ENCODE measurements at places on chromosomes 13 and 19. TPM values are rescaled to one million over a fixed set of nuclear protein-coding genes. Genes with fewer than 3 reads are reported as not detected.

Gene CAMSAP3
- polyA plus RNA-seq: not detected

Gene SPACA4
- not detected for polyA plus RNA-seq

Gene MCEMP1
- polyA plus RNA-seq: not detected

Gene PRR22
- polyA plus RNA-seq: not detected

Gene GRK1
- not detected for polyA plus RNA-seq

Gene ZNF439
- polyA plus RNA-seq: 5.6 TPM

Gene MTIF3
- 85.6 TPM for polyA plus RNA-seq

Gene BEST2
- not detected for polyA plus RNA-seq

Gene KATNAL1
- polyA plus RNA-seq: 4.8 TPM

Gene IGFL2
- polyA plus RNA-seq: not detected

Gene ZNF724
- 1.9 TPM for polyA plus RNA-seq

DNA sequence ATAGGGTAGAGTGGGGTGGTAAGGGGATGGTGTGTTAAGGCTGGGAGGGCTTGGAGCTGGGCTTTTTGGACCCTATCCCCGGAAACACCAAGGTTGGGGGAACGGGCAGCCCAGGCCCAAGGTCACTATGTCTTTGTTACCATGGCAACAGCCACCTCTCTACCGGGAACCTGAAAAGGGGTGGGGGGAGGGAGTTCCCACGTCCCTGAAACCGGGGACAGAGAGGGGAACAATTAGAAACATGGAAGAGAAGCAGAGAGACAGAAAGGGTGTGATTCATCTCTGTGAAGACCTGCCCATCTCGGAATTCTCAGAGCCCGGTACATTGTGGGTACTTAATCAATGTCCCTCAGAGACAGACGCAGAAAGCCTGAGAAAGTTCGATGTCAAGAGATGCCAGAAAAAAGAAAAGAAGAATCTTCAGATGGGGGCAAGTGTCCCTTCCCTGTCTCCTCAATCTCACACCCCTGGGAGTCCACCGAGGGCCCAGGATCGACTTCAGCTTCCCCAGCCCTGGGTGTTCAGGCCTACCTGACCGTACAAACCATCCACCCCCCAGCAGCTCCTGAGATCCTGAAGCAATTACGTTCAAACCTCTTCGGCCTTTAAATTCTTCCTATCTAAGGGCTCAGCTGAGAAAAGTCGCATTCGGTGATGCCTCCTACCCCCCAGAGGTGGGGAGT, 6.8 kb upstream of the LRFN1 start:
- no peak for DNase-seq

DNA sequence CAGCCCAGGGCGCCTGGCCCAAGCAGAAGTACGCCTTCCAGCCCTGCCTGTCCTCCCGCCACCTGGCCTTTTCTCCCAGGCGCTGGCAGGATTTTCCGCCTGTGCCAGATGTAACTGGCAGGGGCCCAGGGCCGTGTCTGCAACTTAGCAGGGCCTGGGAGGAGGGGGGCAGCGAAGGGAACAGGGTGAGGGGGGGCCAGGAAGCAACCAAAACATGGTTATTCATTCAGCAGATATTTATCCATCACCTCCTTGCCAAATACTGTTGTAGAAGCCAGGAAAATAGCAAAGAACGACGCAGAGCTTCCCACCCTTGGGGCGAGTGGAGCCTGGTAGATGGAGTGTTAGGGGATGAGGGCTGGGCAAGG, 5.6 kb downstream of the TLE6 start:
- no peak for DNase-seq

- no peak for DNase-seq
These were observed 46.5 kb upstream of the RCBTB2 start for GRCh38 chr13:48579165-48579918.

- no peak for DNase-seq
These were observed 246.1 kb downstream of the DCT start for GRCh38 chr13:94233401-94233800.

DNA sequence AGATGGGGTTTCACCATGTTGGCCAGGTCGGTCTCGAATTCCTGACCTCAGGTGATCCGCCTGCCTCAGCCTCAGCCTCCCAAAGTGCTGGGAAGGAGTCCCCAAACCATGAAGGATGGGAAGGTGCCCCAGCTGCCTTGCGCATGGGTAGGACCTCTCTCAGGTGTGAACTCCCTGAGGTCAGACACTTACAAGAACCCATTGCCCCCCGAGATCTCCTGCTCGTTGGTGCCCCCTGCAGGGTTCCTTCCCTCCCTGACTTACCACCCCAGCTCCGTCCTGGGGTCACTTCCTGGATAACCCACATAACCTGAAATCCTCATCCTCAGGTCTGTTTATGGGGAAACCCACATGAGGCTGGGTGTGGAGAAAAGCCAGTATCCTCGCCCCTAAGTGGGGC, 41.7 kb downstream of the UNC13A start:
- DNase-seq: no peak

- no peak for DNase-seq
These were observed 402.5 kb upstream of the HTR2A start for GRCh38 chr13:47299304-47299703.

- no peak for DNase-seq
These were observed 290.7 kb downstream of the SPRY2 start for GRCh38 chr13:80050252-80050651.

GRCh38 chr13:70128098-70128497, 19.8 kb upstream of the KLHL1 start:
- no peak for DNase-seq

DNA sequence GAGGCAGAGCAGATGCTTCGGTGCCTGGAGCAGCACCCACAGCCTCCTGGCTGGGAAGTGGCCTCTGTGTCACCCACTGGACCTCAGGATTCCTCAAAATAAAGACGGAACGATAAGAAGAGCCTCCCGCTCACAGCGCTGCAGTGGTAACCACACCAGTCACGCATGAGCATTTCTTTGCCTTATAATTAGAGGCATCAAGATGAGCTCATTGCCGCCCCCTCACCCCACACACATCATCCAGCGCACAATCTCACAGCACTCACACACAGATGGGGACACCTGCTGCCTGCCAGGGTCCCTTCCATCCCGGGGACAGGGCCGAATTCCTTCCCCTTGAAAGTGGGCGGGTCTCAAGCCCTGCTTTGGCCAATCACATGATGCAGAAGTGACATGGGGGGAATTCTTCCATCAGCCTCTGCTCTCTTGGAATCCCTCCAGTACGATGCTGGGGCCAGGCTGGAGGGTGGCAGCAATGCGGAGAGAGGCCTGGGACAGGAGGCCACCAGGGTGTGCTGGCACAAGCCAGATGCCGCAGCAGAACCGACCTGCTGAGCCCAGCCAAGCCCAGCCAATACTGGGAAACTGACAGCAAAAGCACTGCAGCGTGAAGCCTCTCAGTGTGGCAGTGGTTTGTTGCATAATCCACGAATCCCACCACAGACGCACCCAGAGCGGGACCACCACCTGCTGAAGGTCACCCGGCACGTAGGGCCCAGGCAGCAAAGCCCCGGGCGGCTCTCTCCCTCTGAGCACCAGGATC, 16.0 kb downstream of the PIP5K1C start:
- no peak for DNase-seq

- no peak for DNase-seq
These were observed 11.2 kb upstream of the PDCD2L start for GRCh38 chr19:34393031-34393430.

DNA sequence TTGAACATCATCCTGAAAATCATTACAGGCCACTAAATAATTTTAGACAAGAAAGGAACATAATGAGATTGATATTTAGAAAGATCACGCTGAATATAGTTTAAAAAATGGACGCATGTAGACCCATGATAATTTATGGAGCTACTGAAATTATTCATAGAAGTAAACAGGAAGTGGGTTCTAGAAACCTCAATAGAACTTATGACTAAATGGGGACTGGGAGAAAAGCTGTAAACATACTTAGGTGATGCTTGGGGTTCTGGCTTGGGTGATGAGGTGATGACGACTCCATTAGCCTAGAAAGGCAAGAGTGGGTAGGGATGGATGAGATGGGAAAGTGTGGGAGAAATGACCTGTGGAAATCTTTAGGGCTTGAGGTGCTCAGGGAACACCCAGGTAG, 484.0 kb downstream of the MYO16 start:
- no peak for DNase-seq

GRCh38 chr19:16946951-16947940, 58.4 kb downstream of the F2RL3 start:
- DNase-seq: no peak

- no peak for DNase-seq
These were observed 6.6 kb downstream of the ISOC2 start for GRCh38 chr19:55454787-55455243.

DNA sequence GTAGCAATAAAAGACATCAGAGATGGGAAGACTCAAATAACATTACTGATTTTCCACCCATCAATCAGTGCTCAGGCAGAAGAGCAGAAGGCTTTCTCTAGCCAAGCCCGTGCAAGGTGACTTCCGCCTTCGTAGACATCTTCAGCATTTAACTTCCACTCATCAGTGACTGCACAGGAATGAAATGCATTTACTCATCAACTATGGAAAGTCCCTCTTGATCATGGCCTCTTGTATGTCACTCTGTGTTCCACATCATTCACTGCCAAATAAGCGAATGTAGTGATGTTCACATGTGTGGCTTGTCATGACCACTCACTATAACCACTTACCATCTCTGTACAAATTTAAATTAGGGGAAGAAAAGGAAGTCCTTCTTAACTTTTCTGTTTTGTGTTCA, 49.4 kb downstream of the SACS start:
- no peak for DNase-seq

DNA sequence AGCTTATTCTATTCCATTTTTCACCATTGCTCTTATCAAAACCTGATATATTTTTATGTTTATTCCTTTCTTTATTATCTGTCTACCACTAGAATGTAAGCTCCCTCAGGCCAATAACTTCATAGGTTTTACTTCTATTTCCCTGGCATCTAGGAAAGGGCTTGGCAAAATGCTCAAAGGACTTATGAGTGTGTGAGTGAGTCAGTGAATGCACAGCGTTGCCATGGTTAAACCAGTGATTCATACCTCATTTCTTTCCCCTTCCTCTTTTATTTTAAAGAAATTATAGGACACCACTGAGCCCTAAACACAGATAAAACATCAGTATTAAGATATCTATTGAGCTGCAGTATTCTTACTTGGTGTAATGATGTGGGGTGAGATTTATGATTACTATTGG, 162.1 kb downstream of the GPC6 start:
- no peak for DNase-seq

DNA sequence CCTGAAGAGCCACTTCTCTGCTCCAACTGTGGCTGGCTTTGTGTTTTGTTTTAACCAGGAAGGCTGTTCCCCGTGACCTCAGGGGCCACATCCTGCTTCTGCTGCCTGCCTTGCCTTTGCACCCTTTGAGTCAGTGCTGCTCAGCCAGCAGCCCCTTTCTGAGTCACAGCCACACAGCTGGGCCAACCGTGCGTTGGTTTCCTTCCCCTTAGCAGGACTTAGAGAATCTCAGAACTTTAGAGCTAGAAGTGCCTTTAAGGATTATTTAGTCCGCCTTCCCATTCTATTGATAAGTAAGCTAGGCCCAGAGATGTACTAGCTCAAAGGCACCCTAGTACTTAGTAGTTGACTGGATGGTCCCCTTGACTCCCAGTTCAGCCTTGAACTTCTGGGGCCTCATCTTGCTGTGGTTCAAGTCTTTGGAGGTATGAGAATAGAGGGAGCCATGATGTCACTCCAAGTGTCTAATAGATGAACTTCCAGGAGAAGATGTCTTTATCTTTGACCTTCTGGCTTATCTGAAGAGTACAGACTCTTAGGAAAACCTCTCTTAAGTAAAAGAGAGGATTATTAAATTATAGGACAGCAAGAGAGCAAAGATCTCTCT, 8.0 kb downstream of the RGCC start:
- peak; percentile 90 for DNase-seq

- DNase-seq: peak; percentile 59
These were observed 4.3 kb downstream of the DMKN start for GRCh38 chr19:35509018-35509652.

GRCh38 chr19:17292301-17293074, 10.7 kb downstream of the ABHD8 start:
- peak; percentile 77 for DNase-seq

DNA sequence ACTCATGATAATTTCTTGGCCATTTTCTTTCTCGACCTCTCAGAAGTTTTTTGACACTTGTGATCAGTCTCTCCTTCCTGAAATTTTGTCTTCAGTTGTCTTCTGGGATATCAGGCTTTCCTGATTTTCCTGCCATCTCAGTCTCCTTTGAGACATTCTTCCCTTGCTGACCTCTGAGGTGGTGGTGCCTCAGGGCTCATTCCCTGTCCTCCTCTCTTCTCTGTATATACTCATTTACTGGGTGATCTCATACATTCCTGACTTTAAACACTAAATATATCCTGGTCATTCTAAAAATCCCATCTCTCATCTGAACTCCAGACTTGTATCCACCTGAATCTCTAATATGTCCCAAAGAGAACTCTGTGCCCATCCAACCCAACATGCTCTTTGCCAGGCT, 31.3 kb upstream of the STARD13 start:
- no peak for DNase-seq

GRCh38 chr13:52686376-52686775, 33.7 kb downstream of the SUGT1 start:
- no peak for DNase-seq

GRCh38 chr13:47628666-47629065, 372.4 kb downstream of the SUCLA2 start:
- DNase-seq: no peak

- DNase-seq: no peak
These were observed 8.7 kb upstream of the SBNO2 start for GRCh38 chr19:1182727-1183126.

GRCh38 chr13:31951215-31951678, 80.3 kb upstream of the FRY start:
- peak; percentile 43 for DNase-seq

DNA sequence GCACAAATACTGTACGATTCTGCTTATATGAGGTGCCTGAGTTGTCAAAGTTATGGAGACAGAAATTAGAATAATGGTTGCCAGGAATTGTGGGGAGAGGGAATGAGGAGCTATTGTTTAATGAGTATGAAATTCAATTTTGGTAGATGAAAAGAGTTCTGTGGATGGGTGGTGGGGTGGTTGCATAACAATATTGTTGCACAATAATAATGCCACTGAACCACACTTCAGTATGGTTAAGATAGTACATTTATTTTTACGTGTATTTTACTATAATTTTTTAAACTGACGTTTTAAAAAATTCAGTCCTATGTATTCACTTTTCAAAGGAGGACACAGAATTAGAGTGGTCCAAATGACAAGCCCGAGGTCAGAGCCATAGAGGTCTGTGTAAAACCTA, 1.8 kb upstream of the OXGR1 start:
- DNase-seq: no peak

DNA sequence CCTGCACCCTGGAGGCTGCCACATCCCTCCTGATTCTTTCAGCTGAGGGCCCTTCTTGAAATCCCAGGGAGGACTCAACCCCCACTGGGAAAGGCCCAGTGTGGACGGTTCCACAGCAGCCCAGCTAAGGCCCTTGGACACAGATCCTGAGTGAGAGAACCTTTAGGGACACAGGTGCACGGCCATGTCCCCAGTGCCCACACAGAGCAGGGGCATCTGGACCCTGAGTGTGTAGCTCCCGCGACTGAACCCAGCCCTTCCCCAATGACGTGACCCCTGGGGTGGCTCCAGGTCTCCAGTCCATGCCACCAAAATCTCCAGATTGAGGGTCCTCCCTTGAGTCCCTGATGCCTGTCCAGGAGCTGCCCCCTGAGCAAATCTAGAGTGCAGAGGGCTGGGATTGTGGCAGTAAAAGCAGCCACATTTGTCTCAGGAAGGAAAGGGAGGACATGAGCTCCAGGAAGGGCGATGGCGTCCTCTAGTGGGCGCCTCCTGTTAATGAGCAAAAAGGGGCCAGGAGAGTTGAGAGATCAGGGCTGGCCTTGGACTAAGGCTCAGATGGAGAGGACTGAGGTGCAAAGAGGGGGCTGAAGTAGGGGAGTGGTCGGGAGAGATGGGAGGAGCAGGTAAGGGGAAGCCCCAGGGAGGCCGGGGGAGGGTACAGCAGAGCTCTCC, 6.9 kb upstream of the CEACAM5 start:
- no peak for DNase-seq
